ENCODE measurements at places on chromosomes 2 and 18. TPM values are rescaled to one million over a fixed set of nuclear protein-coding genes. Genes with fewer than 3 reads are reported as not detected.

DNA sequence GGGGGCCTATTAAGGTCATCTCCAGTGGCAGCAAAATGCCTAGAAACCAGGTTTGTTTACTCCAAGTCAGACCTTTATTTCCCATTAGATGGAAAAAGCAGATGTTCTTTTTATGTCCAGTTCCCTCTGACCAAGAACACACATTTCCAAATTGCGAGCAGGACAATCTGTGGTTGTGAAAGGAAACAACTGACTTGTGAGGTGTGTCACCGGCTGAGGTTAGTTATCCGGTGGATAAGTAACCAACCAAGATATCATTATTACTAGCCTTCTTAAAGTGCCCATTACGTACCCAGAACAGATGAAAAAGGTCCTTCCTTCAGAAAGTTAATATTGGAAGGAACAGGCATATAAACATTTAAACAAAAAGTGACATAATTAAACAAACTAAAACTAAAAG lies 112.9 kb downstream of the THADA start:
- no peak for DNase-seq

- DNase-seq = no peak
Observed at GRCh38 chr2:5594249-5594695, 97.9 kb upstream of the SOX11 start.

GRCh38 chr2:111117598-111118480 lies 2.9 kb upstream of the BCL2L11 start:
- no peak for DNase-seq

GRCh38 chr2:220071696-220072095 lies 444.3 kb downstream of the SLC4A3 start:
- DNase-seq = no peak

DNA sequence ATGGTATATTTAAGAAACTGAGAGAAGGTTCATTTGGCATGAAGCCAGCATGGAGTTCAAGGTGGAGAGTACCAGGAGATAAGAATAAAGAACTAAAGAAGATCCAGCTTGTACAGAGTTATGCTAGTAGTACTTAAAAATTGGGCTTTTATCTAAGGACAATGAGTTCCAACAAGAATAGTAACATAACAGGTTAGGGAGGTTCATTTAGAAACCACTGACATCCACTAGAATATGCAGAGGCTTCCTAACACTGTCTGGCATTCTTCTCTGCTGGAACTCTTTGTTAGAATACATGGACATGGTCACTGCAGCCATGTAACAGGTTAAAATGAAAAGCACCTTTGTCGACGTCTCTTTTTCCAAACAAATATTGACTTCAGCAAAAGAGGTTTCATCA lies 42.6 kb upstream of the DSC1 start:
- DNase-seq = no peak

DNA sequence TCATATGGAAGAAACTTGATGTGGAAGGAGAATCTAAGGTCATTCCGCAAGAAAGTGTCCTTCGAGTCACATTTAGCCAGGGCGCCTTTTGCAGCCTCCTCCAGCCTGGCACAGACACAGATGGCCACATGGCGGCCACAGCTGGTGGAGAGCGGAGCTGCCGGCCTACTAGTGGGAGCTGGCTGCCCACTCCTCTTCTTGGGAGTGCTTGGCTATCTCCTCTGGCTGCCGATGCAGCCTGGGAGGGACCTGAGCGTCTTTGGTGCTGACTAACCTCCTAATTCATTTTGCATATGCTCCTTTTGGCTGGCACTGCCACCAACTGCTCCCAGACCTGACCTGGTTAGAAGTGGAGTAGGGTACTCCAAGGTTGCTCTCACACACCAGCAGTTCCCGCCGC lies 199.3 kb upstream of the MYT1L start:
- no peak for DNase-seq

DNA sequence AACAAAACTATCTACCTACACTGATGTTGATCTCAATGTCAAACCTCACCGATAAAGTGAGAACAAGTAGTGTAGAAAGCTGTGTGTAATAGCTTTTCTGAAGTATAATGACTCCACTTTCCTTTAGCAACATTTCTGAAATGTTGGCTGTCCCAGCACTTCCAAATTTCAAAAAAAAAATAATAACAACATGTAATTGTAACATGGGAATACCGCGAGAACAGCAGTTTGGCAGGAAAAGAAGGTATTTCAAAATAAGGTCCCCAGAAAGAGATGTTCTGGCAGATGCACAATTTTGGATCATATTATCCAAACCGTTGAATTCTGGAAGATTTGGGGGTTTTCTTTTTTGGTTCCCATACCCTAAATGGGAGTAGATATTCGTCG lies 352.0 kb downstream of the ARHGAP15 start:
- no peak for DNase-seq

DNA sequence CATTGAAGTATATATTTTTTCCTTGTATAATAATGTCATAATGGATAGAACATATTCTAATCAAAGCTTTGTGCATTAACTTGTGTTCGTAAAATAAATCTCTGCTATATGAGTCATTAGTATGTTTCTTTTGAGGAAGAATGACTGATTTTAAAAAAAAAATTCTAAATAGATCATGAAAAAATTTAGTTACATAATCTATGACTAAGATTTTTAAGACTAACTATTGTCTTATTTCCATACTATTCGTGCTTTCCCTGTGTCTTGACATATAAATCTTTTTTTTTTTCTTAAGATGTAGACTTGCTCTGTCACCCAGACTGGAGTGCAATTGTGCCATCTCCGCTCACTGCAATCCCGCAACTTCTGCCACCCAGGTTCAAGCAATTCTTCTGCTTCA lies 226.1 kb downstream of the DSEL start:
- DNase-seq = no peak

DNA sequence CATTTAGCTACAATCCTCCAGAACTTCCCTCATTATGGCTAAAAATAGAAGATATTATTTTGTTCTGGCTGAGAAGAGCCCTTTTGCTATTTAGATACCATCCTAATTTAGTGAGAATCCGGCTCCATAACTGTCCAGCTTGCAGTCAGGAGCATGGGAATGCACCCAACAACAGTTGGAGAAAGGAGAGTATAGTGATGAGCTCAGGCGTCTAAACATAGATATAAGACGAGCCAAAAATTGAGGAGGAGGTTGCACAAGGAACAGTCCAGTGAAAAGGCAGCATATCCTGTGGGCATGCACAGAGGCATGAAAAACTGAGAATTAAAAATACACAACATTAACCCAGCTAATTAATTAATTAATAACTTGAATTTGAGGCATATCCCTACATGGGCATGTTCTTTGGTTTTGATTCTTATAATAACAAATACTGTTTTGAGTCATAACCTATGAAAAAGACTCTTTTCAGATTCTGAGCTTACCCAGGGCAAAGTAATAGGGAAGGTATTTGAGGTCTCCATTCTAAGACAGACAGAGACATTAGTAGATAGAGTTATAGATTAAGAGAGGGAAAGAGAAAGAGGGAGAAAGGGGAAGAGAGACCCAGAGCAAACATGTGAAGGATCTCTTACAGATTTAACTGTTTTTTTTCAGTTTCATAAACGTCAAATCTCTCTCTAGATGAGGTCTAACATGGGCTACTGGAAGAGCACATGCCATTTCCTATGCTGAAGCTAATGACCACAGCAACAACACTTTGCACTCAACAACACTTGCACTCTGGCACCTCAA lies 311.2 kb downstream of the OSR1 start:
- DNase-seq = no peak

DNA sequence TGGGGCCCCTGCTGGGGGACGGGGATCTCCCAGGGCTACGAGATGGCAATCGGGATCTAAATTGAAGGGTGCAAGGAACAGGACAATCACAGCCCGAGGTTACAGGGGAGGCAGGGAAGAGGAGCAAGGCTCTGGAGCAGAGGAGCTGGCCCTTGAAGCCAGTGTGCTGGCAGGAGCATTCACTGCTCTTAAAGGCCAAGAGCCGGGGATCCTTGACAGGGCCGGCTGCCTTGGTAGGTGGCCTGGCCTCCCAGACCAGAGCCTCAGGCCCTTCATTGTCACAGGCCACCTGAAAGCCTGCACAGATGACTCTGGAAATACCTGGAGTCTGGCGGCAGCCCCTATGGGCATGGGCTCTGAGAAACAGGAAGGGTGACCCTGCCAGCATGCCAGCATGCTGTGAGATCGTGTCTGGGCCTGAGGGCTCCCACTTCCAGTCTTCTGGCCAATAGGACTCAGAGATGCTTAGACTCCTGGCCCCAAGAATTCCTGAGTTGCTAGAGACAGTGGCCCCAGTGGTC lies 38.7 kb downstream of the PDIA6 start:
- DNase-seq = no peak

- DNase-seq = no peak
Observed at GRCh38 chr2:48328159-48328809, 201.7 kb upstream of the STON1 start.

- DNase-seq = no peak
Observed at GRCh38 chr2:24833821-24834732, 40.9 kb downstream of the CENPO start.

- no peak for DNase-seq
Observed at GRCh38 chr2:114421781-114422180, 20.7 kb upstream of the DPP10 start.

- DNase-seq = no peak
Observed at GRCh38 chr2:41896186-41896846, 151.5 kb upstream of the PKDCC start.

DNA sequence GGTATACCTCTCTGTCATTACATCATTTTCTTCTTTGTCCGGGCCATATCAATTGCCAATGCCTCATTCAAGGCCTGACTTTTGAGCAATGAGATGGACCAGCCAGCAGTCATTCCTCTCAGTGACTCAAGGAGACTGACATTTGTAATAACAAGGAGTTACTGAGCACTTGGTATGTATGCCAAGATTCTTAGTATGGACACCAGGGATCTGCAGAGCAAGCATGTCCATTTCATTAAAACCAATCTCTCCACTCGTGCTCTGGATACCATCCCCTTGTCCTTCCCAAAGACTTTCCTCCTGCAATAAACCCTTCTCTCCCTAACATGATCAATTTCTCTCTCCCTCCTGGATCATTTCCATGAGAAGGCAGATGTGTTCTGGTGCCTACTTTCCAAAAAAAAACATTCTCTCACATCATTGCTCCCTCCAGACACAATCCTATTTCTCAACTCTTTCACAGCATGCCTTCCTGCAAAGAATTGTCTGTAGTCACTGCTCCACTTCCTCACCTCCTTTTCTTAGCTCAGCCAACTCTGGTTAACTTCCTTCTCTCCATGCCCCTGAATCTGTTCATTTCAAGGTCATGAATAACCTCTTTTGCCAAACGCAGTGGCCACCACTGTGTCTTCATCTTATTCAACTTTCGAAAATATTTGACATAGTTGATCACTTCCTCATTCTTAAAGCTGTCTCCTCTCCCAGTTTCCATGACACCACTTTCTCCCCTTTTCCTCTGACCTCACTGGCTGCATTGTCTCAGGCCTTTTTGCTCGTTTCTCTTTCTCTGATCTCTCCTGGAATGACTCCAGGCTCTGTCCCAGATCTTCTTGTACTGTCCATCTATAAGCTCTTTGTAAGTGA lies 102.8 kb upstream of the CYP1B1 start:
- DNase-seq = no peak

DES gene
- 0.38 TPM for total RNA-seq

STK36 gene
- total RNA-seq = 14.9 TPM

VAMP8 gene
- 37.3 TPM for total RNA-seq

MAL gene
- not detected for total RNA-seq

INPP5D gene
- total RNA-seq = 1.3 TPM

IL1F10 gene
- not detected for total RNA-seq

SLC4A3 gene
- 0.97 TPM for total RNA-seq

FBLN7 gene
- 1.0 TPM for total RNA-seq

EML6 gene
- 0.09 TPM for total RNA-seq
